Germinal center (tissue), 1 donor: ENCODE measurements at places on chromosomes 3 and 15.

DNA sequence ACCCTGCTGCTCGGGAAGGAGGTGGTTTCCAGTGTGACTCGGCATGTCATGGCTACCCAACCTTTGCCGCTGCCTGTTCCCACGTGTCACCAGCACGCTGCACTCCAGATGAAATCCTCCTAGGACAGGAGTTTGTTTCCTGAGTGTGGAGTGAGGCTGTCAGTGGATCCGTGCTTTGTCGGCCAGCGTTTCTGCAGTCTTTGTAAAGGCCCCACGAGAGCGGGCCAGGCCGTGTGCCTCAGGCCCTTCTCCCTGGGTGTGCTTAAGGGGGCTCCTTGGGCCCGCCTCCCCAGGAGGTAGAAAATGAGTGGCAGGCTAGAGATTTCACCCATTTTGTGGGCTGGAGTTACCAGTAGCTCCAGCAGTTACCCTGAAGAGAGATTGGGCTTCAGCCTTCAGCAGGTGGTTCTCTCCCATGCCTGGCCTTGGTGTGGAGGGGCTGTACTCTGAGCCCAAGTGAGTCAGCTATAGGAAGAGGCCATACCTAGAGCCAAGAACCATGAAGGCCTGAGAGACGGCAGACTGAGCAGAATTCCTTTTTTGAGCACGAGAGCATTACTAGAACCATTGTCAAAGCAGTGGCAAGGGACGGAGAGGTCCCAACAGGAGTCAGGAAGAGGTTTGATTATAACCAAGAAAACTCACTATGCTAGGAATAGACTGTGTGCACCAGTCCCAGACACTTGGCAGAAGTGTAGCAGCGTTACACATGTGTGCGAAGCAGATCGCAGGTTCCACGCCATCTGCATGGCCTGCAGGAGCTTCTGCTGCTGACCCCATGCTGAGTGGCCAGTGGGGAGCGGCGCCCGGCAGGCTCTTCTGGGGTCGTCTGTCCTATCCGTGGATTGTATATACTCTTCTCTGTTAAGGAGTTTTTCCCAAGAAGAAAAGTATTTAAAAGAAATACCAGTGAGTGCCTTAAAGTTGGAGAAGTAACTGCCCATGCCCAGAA lies 14.5 kb downstream of the MAP6D1 start:
- no peak for DNase-seq

GRCh38 chr3:41881233-41881821 lies 80.6 kb downstream of the ULK4 start:
- DNase-seq = peak; percentile 18

- DNase-seq = no peak
These were observed 482.7 kb upstream of the PDZRN3 start for GRCh38 chr3:74107451-74107850.

DNA sequence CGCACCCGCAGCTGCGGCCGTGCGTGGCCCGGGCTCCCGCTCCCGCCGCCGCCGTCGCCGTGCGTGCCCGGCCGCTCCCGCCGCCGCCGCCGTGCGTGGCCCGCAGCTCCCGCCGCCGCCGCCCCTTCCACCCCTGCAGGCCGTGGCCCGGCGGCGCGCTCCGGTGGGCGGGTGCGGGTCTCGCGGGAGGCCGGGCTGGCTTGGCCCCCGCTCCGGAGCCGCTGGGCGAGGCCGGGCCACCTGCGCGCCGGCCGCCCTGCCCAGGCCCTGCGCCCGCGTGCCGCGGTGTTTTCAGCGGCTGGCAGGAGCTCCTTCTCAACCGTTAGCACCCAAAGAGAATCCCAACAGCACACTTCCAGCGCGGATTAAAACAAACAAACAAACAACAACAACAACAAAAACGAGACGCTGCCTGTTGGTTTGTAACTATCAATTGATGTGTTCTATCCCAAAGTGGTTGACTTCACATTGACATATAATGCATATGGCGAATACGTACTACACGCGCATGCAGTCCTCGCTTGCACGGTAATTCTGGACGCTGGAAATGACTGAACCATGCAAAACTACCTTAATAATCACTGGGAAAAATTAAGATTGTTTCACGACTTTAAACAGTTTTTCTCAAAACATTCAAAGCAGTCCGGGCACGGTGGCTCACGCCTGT lies 113.7 kb upstream of the GOLGA8J start:
- DNase-seq = no peak

DNA sequence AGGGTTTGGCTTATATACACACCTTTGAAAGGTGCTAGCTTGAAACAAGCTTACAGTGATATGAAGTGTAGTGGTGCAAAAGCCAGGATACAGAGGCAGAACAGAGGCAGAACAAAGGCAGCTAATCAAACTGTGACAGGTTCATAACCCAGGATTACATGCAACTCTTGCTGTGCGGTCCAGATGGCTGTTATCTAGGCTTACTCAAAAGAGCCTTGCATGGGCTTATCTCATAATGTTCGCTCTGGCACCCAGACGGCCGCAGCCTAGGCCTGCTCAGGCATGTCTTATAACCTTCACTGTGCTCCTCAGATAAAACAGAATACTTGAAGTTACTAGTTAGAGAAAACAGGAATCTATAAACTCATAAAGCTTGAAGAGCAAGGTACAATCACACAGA lies 22.8 kb upstream of the NOX5 start:
- no peak for DNase-seq
